ENCODE measurements at places on chromosomes 16 and 17.

DNA sequence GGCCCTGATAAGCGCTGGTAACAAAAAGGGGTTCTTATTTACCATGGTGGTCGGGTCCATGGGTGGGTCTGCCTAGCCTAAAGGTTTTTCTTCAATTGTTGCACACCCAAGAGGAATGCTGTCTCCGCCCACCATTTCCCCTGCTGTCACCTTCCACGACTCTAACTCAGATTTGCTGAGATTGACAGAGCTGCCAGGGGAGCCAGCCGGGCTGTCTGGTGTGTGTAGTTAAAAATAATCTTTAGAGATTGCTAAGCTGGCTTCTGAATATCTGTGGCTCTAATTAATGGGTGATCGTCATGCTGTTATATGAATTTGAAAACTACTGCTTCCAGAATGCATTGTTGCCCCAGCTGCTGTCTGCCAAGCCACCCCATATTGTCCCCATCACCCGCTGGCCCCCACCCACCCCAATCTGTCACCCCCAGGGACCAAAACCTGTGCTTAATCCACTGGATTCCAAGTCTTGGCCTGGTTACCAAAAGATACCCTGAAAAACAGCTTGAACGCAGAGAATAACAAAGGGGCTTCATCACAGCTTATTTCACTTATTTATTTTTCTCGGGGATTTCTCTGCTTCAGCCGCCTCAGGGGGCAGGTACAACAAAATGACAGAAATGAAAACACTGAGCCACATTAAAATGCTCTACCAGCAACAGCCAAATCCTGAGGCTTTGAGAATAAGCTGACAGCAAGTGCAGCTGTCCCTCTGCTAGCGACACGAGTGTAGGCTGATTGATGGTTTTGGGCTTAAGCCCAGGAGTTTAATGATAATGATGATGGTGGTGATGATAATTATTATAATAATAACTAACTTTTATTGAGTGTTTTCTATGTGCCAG, 46.1 kb upstream of the NLK start:
- no peak for DNase-seq

DNA sequence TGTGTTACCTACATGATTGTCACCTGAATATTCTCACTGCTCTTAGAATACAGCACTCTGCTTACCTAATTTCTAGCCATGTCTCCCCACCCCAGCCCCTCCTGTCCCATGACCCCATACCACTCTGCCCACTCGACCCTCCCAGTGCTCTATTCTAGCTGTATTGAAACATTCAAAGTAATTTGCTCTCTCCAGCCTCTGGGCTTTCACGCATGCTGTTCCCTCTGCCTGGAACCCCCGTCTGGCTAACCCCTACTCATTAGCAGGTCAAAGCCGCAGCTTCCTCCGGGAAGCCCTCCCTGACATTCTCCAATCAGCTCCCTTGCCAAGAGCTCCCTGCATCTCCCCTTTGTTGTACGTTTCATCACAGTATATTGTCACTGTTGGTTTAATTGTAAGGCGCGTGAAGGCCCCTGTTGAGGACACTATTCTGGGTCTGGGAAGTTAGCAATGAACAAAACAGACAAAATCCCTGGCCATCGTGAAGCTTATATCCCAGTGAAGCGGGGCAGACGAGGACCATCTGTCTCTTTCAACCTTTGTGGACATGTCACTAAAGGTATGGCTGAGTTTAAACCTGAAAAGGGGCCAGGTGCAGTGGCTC, 72.3 kb upstream of the LHX1 start:
- DNase-seq = no peak

GRCh38 chr17:66562119-66562518, 259.7 kb downstream of the PRKCA start:
- DNase-seq = no peak

GRCh38 chr16:12327971-12328726, 351.6 kb downstream of the SNX29 start:
- DNase-seq = no peak

GRCh38 chr17:47352848-47353247, 29.1 kb downstream of the EFCAB13 start:
- DNase-seq = no peak

DNA sequence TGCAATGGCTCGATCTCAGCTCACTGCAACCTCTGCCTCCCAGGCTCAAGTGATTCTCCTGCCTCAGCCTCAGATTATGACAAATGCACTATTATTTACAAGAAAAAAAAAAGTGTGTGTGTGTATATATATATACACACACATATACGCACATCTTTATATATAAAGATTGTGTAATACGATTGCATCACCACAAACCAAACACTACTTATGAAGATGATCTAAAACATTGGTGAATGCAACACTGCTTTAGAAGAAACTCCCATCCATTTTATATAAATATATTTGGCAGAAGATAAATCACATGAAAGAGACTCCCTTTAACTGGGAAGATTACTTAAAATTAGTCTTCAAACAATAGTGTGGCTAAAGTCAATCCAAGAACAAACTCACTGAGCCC, 96.7 kb downstream of the SYCE1L start:
- DNase-seq = no peak

All from hypothalamus (tissue), 51 donors.